Activated naive CD4-positive, alpha-beta T cell treated with Interleukin-2 at 50 U/mL for 16 hours (primary cell): ENCODE measurements at places on chromosomes 12 and 14.

DNA sequence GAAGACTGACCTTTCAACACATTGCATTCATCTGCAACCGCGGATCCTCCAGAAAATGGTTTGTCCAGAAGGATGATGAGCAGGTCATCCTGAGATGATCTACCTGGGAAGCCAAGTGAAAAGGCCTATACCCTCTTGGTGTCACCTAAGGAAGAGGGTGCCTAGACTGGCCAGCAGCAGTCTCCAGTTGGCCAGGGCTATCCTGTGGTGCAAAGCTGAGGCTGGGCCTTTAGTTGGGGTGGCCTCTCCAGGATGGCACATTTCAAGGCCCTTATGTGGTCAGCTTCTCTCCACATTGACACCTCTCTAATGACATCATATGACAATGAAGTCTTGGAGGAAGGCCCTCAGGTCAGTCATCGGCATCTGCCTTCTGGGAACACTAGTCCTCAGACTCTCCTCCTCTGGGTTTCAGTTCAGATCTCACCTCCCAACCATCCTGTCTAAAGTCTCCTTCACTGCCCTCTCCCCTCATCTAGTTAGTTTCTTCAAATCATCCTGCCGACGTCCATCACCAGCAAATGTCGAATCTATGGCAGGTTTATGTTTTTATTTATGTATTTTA, 3.3 kb upstream of the SLC22A17 start:
- no peak for DNase-seq

GRCh38 chr14:77339407-77339806, 18.6 kb downstream of the GSTZ1 start:
- no peak for DNase-seq

- DNase-seq, result no peak
Observed at GRCh38 chr14:79680087-79680486, 531.2 kb downstream of the DIO2 start.

DNA sequence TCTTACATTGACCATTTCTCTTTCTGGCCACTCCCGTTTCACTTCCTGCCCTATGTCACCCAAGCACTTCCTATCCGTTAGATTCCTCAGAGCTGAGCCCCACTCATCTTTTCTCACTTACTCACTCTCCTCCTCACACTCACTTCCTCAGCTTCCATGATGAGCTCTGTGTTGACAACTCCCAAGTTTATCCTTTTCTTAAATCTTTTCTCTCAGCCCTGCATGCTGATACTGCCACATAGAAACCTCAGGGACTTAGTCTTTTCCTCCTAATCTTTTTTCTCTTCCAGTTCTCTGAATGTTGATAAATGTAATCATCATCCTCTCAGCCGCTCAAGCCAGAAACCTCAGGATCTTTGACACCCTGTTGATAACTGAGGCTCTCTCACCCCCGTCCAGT, 99.6 kb downstream of the ANO6 start:
- no peak for DNase-seq

DNA sequence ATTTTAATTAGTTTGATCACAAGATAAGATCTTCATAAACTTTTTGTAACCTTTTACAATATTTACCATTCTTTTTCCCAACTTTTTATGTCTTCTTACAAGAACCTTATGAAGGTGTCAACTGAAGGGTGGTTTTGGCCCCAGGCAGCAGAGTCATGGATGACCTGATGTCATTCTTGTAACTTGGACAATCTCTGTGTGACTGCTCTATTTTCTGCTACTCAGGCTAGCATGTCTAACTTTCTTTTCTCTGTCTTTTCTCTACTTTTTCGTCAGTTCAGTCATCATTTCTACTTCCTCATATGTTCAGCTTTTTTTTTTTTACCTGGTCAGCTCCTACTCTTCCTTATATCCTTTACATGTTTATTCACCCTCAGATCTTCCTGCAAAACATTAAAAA, 150.7 kb upstream of the PTPRQ start:
- no peak for DNase-seq

DNA sequence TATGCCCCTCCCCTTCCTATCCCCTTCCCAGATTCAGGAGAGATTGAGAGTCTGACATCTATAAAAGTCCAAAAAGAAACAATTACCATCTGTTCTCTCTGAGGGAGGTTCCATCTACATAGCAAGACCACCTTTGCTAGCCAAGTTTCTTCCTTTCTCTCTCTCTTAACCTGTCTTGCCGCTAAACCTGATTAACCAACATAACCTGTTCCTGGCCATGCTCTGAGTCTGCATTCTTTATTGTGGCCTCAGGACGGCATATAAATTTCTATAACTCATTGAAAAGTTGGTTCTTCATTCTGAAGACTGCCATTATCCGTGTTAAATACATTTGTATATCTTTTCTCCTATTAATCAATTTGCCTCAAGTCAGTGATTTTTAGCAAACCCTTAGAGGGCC, 594.0 kb downstream of the KCNH5 start:
- no peak for DNase-seq

DNA sequence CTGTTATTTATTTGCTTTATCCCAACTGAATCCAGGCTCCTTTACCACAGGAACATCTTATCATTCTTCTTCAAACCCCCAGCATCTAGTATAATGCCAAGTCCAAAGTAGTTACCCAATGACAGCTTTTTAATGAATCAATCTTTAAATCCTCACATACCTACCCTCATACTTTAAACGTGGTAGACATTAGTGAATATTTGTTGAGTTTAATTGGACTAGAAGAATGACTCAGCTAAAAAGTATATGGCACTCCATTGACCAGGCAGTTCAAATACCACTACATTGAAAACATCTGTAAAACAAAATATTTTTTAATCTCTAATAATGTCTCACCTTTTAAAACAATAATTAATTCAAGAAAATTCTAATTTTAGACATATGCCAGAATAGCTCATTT, 98.1 kb downstream of the ZFC3H1 start:
- DNase-seq, result no peak
